ENCODE measurements at places on chromosomes 3 and 15. TPM values are rescaled to one million over a fixed set of nuclear protein-coding genes. Genes with fewer than 3 reads are reported as not detected.

CHRD gene
- total RNA-seq = 5.2 TPM

RASGRF1 gene
- total RNA-seq = not detected

- no peak for DNase-seq
Observed at GRCh38 chr3:102006812-102007485, 157.6 kb downstream of the NFKBIZ start.

GRCh38 chr15:70770863-70771262, 7.5 kb upstream of the UACA start:
- no peak for DNase-seq

DNA sequence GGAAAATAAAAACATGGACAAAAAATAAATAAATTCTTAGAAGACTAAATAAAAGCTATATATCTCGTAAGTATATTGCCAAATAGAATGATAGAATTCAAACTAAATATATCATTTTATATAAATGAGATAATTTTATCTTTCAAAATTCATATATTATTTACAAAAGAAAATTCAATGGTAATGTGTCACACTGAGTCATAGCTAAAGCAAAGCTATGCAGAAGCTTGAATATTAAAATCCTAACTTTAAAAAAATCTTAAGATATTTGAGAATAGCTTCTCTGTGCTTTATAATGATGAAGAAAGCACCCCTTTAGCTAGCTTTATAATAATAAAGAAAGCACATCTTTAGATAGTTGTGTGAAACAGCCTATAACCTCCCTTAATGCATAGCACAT, 1010.8 kb downstream of the OTOL1 start:
- no peak for DNase-seq
